NCI-H1694 treated with DMSO at 0.1 percent for 48 hours (cell line): ENCODE measurements at places on chromosomes 2 and 18.
A peak's percentile ranks its signal among the peaks of the same experiment; 100 is the strongest.

- DNase-seq = no peak
Measured at GRCh38 chr2:119283873-119284331, 60.3 kb downstream of the STEAP3 start.

DNA sequence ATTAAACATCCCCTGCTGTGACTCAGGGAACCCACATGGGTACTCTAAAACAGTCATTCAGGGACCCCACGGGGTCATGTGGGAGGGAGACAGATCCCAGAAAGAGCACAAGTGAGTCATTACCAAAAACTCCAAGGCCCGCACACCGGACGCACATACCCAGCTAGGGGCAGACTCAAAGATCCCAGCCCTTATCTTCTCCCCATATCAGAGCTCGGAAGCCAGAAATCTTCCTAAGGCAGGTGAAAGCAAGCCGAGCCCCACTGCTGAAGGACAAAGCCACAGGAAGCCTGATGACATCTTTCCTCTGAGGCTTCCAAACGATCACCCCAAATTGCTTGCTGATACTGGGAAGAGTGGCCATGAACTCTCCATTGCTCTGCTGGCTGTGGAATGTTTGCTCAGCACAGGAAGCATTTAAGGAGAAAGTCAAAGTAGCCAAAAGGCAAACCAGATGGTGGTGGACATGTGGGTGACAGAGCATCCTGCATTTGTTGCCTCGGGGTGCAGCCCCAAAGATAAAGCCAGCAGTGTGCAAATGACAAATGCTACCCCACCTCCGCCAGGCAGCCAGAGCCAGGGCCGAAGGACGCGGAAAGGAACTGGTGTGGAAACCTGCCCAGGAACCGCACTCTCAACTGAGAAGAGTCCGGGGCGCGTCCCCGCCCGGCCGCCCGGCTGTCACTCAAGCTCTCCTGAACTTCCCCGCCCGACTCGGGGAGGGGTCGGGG lies 784 bp downstream of the ACTR1B start:
- DNase-seq = peak; percentile 33

DNA sequence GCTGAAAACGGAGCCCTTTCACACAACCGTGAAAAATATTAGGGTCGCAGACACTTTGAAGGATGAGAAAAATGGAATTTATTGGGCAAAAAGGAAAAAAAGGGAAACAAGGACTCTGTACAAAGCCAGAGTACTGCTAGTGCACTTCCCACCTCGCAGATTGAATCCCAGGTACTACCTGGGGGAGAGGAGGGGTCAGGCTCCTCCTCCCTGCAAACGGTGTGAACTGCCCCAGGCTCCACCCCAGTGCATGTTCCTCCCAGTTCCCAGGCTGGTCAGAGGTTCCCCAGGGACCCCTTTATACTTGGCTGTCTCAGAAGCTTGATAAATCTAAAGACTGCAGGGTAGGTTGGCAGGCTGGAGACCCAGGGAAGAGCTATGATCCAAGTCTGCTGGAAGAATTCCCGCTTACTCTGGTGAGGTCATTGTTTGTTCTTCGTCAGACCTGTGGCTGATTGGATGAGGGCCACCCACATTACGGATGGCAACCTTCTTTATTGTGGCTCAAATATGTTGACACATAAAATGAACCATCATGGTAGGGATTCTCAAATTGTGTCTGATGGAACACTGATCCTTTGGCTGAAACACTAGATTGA lies 290.4 kb upstream of the POU3F3 start:
- DNase-seq = no peak

GRCh38 chr2:239646184-239646583 lies 245.4 kb upstream of the HDAC4 start:
- no peak for DNase-seq

- DNase-seq = no peak
Measured at GRCh38 chr2:120939595-120940318, 204.1 kb downstream of the GLI2 start.

- no peak for DNase-seq
Measured at GRCh38 chr18:23541349-23542093, 38.2 kb downstream of the RMC1 start.

DNA sequence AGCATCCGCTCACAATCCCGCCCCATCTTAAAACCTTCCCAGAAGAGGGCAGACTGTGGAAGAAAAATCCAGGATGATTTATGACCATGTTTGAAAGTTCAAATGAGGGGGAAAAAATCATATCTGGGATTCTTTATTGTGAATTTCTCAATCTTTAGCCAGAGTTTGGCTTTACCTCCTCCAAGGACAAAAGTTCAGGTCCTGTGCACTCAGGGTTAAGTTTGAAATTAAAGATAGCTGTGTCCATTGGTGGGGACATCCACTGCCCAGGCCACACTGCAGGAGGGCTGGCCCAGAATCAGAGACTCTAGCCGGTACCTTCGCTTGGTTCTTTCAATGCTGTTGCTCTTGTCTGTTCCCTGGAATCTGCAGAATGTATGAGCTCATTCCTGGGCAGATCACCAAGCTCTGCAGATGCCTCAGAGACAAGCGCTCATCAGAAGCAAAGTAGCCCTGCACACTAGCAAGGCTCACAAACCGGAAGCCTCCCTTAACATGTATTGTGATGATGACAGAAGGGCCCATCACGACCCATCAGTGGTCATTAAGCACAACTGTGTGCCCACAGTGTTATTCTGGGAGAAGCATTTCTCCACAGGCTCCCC lies 375.3 kb upstream of the KLHL29 start:
- peak; percentile 5 for DNase-seq

- no peak for DNase-seq
Measured at GRCh38 chr18:32319084-32319483, 129.2 kb downstream of the MEP1B start.

GRCh38 chr2:98308068-98308467 lies 38.2 kb upstream of the CNGA3 start:
- DNase-seq = no peak

GRCh38 chr2:197010200-197011020 lies 83.9 kb upstream of the PGAP1 start:
- peak; percentile 62 for DNase-seq

DNA sequence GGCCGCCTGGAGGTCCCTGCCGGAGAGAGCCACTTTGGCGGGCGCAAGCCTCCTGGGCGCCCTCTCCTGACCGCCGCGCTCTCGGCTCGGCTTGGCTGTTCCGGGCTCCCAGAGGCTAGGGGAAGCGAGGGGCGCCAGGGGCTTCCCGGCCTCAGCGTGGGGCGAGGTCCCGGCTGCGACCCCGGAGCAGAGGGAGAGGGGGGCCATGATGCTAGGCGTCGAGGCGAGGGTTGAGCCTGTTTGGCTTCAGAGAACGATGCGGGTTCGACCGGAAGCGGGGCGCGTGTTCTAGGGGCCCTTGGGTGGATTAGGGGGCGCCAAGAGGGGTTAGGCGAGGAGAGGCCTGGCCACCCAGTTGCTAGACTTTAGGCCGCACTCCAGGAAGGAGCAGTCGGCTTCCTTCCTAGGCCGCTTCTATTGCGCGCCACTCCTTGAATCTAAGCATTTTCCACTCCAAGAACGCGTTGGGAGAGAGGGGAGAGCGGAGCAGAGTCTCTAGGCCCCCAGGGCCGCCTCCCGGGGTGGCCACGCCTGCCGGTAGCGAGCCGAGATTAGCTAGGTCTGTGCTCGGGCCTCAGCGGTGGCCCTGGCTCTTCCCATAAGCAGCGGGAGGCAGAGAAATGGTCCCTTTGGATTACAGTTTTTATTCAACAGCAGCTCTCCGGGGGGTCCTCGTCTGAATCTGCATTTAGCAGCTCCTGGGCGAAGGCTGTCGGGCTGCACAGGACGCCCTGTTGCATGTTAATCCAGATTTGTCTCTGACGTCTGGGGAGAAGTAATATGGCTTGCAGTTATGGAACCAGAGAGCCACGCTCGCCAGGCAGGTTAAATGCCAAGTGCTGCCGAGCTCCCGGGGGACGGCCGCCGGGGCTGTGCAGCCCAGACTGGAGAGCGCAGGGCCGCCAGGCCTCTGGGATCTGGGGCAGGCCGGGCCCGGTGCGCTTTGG lies 11.3 kb downstream of the MEIS1 start:
- no peak for DNase-seq

- no peak for DNase-seq
Measured at GRCh38 chr2:86274265-86274917, 63.0 kb downstream of the REEP1 start.

DNA sequence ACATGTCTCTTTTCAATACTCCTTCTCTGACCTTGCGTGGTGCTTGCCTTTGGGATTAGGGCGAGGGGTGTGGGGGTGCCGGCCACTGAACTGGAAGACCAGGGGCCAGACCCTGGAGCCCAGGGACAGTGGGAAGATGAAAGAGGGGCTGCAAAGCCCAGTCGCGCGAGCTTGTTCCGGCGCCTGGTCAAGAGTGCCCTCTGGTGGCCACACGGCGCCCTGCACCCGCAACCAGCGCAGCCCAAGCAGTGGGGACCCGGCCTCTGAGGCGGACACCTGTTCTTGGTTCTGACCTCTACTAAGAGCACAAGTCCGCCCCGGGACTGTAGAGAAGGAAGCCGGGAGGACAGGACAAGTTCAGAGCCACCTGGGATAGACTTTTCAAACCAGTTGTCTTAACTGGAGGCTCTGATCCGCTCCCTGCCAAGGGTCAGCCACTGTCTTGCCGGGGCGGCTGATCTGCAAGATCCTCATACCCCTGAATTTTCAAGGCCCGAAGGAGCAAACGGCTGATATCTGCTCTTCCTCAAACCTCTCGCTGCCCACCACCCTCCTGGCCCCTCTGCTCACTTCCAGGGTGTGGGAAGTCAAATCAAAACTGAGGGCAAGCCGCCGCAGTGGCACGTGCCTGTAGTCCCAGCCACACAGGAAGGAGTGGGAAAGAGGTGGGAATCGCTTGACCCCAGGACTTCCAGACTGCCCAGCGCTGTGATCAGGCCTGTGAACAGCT lies 14.9 kb upstream of the MSH6 start:
- DNase-seq = peak; percentile 19

DNA sequence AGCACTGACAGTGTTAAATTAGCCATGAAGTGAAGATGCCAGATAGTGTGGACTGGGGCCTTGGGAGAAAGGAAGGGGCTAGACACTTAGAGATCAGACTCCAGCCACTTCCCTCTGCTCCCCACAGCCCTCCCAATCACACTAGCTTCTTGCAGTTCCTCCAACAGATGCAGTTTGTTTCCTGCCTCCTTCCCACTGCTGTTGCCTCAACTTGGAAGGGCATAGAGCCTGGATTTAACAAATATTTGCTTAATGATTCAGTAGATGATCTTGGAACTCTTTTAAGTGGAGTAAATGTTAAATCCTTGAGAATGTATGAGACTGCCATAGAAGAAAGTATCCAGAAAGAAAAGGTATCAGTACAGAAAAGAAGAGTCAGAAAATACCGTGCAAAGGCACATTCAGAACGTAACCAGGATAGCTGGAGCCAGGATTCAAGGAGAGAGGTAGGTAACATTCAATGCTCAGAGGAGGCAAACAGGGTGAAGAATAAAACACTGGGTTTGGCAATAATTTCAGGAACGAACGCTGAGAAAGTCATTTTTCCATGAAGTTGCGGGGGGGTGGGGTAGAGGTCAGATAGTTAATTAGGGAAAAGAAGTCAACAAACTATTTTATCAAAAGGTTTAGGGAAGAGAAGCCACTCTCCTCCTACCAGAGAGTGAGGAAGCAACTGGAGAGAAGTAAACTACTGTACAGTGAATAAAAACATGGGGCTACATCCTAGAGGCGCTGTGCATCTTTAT lies 1.3 kb upstream of the BZW1 start:
- DNase-seq = no peak

DNA sequence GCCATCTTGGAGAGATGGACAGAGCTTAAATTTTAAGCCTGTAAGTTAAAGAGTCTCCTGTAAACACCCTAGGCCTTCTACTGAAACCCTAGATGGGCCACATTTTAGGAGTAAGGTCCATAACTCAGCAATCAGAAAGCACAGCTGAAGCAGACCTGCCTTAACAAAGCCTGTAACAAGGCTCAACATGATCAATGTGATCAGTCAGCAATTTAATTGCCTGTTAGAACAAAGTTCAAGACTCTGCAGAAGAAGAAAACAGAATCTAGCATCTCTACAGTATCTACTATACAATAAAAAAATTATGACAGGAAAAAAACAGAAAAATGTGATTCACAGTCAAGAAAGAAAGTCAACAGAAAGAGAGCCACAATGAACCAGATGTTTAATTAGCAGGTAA lies 27.1 kb downstream of the SEPTIN10 start:
- no peak for DNase-seq

GRCh38 chr2:154452906-154453493 lies 245.5 kb upstream of the KCNJ3 start:
- peak; percentile 41 for DNase-seq

DNA sequence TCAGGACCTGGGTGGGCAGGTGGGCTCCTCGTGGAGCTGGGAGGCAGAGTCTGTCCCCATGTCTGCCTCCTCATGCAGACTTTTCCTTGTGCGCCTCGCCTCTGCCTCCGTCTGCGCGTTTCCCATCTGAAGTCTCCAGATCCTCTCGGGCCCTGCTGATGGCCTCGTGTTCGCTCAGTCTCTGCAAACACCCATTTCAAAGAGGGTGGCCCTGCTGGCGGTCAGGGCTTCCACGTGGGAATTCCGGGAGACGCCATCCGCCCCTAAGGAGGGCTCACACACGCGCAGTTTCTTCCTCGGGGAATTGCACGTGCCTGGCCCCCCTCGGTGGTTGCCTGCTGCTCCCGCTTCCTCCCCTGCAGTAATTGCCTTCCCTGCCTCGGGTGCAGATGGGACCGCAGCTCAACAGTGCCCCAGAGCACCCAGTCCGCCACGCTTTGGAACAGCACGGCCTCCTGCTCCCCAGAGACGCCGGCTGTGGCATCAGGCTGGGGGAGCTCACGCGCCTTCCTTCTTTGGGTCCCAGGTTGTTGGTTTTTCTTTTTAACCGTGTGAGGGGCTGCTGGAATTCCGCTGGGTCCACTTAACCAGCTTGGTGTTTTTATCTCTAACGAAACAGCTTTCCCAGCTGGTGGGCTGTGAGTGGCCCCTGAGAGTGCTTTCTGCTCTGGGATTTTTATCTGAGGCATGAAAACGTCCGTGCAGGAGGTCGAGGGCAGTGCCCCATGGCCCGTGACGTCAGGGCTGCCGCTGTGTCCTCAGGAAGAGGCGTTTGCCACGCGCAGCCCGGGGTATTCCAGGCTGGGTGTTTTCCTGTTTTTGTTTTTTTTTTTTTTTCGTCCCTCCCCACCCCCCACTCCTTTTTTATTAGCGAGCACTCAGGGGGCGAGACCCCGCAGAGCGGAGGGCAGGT lies 16.1 kb downstream of the NFATC1 start:
- peak; percentile 40 for DNase-seq

DNA sequence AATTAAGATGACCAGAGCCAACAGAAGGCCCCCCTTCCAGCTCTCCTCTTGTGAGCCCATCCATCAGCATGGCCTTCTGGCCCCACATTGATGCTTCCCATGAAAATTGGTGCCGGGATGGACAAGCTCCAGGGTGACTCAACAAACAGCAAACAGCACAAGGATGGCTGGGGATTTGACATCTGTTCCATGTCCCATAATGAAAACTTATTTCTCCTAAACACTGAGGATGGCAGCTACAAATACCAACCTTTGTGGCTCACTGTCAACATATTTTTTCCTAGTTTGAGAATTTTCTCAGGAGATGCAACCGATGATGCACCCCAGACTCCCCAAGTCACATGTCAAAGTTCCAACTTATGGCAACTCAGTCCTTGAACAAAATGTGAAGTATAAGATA lies 169.6 kb upstream of the SIX2 start:
- no peak for DNase-seq

GRCh38 chr18:32770666-32771168 lies 2.1 kb downstream of the KLHL14 start:
- DNase-seq = no peak
